ENCODE measurements at places on chromosomes 12 and 14.

DNA sequence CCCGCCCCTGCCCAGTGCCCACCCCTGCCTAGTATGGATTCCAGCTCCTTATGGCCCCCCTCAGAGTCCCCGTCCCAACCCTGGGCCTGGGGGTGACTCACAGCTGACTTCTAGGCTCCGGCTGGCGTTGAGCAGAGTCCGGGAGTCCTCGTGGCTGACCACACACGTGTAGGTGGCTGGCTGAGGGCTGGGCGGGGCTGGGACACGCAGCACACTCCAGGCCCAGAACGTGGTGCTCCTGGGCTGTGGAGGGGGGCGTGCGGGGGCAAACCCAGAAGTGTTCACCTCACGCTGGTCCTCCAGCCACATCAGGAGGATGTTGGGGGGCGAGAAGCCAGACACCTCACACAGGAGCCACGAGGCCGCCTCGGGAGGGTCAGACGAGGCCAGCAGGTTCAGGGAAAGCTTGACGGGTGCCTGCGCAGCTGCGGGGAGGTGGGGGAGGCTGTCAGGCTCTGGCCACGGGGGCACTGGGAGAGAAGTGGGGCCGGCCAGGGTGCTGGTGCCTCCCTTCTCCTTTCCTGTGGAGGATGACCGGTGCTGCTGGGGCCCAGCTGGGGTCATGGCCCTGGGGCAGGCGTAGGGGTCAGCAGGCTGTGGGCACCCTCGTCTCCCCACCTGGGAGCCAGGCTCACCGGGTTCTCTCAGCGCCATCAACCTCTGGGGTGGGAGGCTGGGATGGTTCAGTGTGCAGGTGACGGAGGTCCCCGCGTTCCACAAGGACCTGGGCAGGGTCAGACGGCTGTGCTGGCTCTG, 314.1 kb downstream of the TMEM121 start:
- DNase-seq = no peak

GRCh38 chr12:124743479-124744272, 120.0 kb downstream of the SCARB1 start:
- DNase-seq = no peak

DNA sequence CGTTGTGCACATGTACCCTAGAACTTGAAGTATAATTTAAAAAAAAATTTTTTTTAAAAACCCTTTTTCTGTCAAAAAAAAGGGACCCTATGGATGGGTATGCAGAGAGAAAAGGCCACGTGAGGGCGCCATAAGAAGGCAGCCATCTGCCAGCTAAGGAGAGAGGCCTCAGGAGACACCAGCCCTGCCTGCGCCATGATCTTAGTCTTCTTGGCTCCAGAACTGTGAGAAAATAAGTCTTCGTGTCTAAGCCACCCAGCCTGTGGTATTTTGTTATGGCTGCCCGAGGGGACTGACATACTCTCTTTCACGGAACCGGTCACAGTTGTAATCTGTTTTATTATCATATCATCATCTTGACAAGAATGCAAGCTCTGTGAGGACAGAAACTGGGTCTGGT, 174.8 kb downstream of the EFCAB11 start:
- no peak for DNase-seq

- no peak for DNase-seq
Measured at GRCh38 chr12:117134059-117134458, 34.8 kb upstream of the TESC start.

- DNase-seq = no peak
Measured at GRCh38 chr14:35047976-35048513, 2.0 kb downstream of the FAM177A1 start.

- no peak for DNase-seq
Measured at GRCh38 chr14:76921088-76921399, 94.8 kb downstream of the LRRC74A start.
